ENCODE measurements at places on chromosomes 5 and 9.

GRCh38 chr5:142432369-142432863, 107.6 kb upstream of the SPRY4 start:
- peak; percentile 45 for DNase-seq

GRCh38 chr5:39249069-39249468, 29.7 kb upstream of the FYB1 start:
- DNase-seq = no peak

DNA sequence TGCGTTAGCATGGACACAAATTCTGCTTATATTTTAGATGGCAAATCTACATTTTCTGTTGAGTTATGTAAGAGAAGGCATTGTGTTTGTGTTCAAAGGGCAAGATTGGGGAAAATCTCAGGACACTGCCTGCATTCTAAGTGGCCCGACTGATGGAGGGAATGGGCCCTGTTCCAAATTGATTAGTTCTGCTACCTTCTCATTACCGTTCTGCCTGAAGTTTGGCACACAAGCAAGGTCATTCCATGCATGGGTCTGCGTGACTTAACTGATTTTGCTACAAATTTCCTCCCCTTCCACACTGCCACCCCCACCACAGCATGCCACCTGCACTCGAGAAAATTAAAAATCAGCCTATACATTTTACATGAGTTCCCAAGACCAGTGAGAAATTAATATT, 409.9 kb downstream of the BRINP1 start:
- no peak for DNase-seq

DNA sequence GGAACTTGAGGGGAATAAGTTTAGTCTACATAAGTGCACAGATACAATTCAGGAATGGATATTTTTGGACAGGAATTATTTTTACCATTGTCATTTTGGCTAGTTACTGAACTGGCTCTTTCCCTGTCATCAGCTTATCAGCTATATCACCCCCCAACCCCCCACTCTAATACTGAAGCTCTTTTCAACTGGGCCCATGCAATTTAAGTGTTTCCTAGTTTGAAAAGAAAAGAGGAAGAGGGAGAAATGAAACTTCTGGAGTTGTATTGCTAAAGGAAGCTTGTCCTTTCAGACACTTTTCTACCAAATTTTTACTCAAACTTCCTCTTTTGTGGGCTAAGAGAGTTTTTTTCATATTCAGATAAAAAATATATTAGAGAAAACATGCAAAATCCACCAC, 18.5 kb upstream of the TIMD4 start:
- DNase-seq = no peak

DNA sequence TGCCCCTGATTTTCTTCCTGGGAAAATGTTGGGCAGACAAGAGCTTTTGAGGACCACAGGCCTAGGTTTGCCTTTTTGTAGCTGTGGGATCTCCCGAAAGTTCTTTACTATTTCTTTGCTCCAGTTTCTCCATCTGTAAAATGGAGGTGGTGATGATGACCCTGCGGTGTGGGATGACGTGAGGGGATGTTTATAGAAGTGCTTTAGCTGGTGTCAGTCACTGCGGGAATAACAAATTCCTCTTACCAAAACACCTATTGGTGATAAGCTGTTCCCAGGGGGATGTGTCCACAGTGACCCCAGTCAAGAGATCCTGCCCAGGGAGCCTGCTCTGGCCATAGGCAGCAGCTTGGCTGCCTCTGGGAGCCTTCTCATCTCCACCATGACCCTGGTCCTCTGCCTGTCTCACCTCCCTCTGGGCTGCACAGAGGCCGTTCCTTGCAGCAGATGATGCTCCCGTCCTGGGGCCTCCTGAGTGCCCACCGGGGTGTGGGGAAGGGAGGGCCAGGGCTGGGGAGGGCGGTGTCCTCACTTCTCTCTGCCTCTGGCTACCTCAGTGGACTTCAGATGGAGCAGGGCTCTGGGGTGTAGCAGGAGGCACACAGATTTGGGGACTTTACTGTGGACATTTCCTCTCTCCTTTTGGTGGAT, 77.2 kb downstream of the COL15A1 start:
- DNase-seq = no peak

- no peak for DNase-seq
Observed at GRCh38 chr5:117188211-117188610, 613.6 kb upstream of the SEMA6A start.

- DNase-seq = no peak
Observed at GRCh38 chr5:54363669-54364068, 53.3 kb upstream of the ARL15 start.

DNA sequence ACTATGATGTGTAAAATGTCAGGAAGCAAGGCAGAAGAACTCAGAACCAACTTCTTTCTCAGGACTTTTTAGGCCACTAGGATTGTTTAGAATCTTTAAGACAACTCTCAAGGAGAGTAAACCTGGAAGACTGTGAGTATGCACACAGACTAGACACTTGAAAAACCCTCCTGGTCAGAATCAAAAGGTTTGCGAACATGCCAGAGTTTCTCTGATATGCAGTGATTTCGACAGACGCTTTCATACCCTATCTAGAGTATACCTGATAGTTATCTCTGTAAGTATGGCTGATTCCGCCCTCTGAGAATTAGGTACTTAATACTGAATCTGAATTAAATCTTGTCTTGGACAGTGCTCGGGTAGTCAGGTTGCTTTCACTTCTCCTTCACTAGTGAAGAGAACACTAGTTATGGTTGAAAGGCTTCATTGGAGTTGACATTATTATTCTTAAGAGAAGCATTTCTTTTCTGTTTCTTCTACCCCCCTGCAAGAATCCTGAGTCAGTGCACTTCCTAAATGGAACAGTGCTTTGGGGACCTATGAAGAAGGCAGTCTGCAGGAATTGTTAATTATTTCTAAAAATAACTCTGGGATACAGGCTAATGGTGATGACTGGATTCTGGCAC, 158.1 kb downstream of the HACD4 start:
- no peak for DNase-seq

DNA sequence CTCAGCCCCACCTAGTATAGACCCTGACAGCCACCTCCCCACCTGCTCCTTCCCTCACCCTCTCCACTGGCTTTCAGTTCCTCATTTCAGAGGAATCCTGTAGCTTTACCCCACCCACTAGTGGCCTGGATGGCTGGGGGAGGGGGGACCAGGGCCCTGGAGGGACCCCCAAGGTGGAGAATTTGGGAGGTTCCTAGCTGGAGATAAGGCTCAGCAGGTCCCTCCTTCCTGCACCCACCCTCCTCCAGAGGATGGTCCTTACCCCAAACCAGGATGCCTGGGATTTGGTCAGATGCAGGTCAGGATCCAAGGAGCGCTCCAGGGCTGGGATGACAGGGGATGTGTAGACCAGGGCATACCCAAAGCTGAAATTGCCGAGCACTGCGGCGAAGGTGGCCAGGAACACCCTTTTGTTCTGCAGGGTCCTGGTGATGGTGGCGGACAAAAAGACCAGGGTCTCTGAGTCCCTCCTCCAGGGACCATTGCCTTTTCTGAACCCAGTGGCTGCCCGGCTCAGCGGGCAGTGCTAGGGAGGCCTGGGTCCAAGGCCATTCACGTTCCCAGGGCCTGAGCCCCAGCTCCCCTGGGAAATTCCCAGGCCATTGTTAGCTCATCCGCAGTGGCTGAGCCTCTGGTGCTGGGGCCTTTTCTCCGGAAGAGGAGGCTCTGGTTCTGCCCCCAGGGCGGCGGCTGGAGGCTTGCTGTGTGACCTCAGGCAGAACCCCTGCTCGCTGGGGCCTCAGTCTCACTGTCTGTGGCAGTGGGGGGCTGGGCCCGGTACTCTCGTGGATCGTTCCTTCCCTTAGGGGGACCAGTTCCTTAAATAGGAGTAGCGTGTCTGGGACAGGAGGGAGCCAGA, 678 bp downstream of the SLC2A6 start:
- peak; percentile 62 for DNase-seq

DNA sequence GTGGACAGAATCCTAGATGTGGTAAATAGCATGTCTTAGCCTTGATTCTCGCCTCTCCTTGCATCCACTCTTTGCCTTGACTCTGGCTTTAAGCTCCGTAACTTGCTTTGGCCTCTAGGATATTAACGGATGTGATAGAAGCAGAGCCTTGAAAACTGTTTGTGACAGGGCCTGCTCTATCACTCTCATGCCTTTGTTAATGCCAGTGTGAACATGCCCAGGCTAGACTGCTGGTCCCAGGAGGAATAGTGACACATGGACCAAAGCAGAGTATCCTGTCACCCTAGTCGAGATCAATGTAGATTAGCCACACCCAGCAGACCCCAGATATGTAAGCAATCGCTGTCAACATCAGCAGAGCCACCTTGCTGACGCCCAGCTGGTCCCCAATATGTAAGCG, 109.9 kb upstream of the C9orf72 start:
- no peak for DNase-seq

- no peak for DNase-seq
Observed at GRCh38 chr9:556199-556598, 285.3 kb upstream of the DMRT1 start.

GRCh38 chr9:107054146-107054545, 191.2 kb downstream of the ZNF462 start:
- DNase-seq = no peak

DNA sequence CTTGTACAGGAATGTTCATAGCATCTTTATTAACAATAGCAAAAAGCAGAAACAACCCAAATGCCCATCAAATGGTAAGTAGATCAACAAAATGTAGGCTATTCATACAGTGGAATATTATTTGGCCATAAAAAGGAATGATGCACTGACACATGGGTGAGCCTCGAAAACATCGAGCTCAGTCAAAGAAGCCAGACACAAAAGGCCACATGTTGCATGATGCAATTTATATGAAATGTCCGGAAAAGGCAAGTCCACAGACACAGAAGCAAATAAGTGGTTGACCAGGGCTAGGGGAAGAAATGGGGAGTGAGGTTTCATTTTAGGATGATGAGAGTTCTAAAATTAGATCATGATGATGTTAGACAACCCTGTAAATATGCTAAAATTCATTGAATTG, 16.5 kb upstream of the SLC2A8 start:
- no peak for DNase-seq

DNA sequence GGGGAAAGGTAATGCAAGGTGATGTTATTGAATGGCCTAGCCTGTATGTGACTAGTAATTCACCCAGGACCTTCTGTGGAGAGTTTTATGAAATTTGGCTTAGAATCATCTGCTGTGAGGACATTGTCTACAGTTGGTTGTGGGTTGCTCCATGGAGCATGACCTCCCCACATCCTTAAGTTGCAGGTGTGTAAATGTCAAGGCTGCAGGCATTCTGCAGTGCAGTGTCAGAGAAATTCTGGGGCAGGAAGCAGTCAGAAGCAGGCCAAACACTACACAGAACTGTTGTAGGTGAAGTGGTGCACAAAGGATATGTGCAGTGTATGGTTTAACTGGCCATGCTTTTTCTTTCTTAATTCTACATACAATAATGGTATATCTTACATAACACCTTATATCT, 588.3 kb downstream of the EBF1 start:
- DNase-seq = peak; percentile 54

DNA sequence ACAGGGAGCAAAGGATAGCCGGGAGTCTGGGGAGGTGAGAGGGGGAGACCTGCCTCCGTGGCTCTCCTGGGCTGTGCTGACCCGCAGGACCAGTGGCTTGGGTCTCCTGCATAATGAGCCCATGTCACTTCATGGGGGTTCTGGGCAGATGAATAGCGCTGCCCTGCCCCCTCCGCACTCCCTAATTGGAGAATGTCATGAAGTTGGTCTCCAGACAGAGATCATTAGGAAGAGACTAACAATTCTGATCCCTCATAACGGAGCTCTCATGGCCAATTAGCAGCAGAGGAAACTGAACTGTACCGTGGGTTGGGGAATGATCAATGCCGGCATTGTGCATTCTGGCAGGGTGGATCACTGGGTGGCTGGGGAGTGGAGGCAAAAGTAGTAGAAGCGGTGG, 186.1 kb downstream of the FSTL4 start:
- DNase-seq = no peak

DNA sequence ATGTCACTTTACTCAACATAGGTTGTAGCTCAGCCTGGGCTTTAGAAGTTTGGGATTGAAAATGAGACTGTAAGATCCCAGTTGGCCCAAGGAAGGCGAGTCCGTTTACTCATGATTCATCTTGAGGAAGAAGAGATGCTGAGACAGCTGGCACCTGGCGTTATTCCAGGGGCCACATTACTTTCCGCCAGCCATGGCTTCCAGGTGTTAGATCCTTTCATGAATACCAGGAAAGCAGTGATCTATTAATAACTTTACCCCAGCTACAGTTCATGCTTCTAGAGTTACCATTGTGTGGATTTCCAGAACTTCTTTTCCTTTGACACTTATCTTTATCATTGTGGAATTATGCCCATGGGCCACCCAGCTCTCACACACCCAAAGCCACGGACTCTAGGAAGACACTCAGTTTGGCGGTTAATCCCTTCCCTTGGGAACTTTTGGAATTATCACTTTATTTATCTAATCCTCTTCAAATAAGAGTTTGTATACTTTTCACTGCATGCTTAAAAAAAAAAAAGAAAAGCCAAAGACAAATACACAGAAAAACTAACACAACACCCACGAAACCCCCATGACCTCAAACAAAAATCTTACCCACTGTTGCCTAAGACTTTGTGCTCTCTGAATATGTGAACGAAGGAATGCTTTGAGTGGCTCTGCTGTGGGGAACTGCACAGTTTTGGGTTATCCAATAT, 26.9 kb downstream of the RAI14 start:
- DNase-seq = no peak

DNA sequence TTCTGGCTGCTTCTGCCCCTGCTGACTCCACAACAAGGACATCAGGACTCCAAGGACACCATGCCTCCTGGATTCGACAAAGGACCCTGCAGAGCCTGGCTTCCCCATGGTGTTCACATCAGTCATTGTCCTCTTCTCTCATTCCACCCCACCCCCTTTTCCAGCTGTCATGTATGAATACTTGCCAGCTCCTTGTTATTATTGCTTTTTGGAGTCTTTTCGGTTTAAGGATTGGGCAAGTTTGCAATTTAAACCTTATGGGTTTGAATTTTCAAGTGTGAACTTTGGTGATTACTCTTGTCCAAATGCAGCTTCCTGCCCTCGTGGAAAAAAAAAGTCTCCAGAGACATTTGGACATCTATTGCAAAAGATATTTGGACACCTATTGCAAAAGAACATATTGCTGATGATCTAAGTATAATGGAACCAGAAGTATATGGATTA, 14.2 kb upstream of the LVRN start:
- no peak for DNase-seq

DNA sequence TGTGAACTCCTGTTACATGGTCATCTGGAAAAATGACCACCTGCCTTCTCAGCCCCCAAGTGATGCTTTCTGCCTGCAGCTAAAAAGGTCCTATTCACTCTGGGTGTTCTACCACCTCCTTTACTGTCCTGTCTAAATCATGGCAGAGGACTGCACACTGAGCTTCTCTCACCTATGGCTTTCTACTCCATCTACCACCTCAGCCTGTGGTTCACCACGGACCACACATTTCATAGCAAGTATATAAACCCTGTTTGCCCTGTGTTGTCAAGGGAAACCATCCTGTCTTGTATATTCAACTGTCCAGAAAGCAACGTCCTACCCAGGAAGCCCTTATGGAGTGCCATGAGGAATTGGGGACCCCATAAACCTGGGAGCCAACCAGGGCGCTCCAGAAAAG, 167.4 kb upstream of the ITGA1 start:
- no peak for DNase-seq

GRCh38 chr5:14357851-14358250, 214.7 kb downstream of the TRIO start:
- no peak for DNase-seq

Measured in germinal center (tissue), 1 donor.